CD4-positive, alpha-beta T cell treated with Interleukin-17A for 1 hour (primary cell): ENCODE measurements at places on chromosomes 7 and 10.

DNA sequence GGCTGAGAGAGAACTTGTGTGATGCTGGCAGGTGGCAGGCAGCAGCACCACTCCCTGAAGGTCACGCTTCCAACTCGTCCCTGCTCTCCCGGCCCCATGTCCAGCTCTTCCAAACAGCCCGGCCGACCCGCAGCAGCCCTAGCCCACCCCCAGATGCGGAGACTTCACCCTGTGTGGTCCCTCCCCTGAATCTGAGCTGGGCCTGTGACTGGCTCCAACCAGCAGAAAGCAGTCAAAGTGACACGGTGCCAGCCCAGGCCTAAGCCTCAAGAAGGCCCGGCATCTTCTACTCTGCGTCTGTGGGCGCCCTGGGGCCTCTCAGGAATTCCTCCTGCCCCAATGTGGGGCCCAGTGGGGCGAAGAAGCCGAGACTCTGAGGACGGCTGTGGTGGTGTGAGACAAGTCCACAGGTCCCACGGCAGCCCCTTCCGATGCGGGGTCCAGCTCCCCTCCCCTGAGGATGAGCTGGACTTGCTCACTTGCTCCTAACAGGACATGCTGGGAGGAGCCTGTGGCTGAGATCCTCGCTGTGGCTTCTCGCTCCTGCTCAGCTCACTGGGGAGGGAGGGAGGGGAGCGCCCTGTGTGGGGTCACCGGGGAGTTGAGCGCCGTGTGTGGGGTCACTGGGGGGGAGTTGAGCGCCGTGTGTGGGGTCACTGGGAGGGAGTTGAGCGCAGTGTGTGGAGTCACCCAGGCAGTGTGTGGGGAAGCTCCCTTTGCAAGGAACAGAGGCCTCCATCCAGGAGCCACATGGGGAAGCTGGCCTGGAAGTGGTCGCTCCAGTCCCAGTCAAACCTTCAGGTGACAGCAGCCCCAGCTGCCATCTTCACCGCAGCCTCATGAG lies 9.5 kb downstream of the STK32C start:
- no peak for DNase-seq

- DNase-seq, result no peak
Observed at GRCh38 chr10:123622381-123622780, 43.8 kb upstream of the GPR26 start.

DNA sequence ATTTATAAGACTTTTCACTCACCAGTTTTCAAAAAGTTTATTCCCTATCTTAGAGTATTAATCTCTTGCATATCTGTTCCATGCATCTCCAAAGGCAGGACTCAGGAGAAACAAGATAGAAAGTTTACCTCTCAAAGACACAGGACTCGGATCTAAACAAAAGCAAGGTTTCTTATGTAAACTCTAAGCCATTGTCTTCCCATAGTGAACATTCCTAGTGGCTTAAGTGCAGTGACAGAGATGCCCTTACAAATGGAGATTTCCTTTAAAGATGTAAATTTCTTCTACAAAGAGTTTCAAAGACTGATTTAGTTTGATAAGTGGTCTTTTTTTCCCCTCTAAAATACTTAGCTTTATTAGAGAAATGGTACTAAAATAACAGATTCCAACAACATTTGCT lies 209.8 kb downstream of the ACTR3B start:
- DNase-seq, result no peak

DNA sequence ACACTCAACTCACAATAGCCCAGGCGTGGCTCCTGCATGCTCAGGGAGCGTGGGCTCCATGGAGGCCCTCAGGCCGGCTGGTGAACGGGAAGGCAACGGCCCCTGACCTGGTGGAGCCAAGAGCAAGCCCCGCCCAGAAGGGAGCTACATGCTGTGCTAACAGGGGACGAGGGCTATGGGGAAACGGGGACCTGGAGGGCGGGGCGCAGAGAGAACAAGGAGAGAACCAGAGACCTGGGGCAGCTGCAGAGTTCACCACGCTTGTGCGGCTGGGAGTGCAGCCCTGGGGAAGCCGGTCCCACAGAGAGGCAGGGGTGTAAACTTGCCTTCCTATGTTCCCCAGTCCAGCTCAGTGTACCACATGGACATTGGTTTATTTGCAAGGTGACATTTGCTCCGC lies 69.2 kb upstream of the PPP2R2D start:
- no peak for DNase-seq

GRCh38 chr7:18901982-18902421 lies 215.4 kb downstream of the TWIST1 start:
- no peak for DNase-seq

DNA sequence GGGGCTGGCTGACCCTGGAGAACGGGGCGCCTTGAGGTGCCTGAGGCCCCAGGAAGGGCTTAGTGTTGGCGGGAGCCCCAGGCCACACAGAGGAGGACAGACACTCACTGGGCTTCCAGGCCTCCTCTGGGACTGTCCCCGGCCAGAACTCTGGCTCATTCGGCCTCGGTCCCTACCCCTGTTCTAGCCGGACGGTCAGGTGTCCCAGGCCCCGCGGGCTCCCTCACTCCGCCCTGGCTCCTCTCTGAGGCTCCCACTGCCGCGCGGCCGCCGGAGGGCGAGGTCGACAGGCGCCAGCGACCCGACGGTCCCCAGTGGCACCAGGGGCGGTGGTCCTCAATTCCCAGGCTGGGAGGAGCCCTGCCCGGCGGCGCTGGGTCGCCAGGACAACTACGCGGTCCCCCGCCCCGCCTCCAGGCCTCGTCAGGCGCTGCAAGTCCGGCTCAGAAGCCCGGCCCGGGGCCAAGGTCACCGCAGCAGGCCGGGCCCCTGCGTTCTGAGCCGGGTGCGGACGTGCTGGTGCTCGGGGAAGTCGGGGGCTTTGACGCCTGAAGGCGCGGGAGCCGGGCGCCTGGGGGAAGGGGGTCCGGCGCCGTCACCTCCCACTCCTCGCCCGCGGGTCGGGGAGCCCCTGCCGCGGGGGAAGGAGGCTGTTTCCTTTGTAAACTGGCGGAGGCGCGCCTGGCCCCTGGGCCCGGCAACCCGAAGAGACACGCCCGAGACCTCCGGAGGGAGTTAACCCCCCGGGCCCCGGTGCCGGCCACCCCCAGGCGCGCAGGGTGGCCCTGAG lies 1.1 kb upstream of the PWWP2B start:
- DNase-seq, result no peak

GRCh38 chr10:84114088-84114667 lies 25.1 kb upstream of the GHITM start:
- no peak for DNase-seq

- DNase-seq, result no peak
Observed at GRCh38 chr10:5151076-5151475, 33.9 kb downstream of the AKR1C8 start.

DNA sequence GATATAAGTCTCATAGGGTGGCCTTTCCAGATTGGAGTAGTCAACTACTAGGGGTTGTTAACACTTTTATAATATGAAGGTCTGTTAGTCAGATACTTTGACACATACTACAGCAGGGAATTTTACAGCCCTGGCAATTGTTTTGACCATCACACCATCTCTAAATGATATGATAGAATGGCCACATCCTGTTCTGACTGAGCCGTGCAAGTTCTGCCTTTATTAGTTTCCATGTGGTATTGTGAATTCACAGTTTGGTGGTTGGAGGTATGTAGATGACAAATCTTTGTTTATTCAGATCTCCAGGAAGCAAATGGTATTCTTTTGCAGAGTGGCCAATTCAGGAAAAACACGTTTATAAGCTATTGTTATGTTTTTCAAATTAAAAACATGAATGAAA lies 83.0 kb downstream of the NRG3 start:
- DNase-seq, result no peak

GRCh38 chr7:139124084-139124914 lies 14.8 kb upstream of the ZC3HAV1 start:
- DNase-seq, result no peak

DNA sequence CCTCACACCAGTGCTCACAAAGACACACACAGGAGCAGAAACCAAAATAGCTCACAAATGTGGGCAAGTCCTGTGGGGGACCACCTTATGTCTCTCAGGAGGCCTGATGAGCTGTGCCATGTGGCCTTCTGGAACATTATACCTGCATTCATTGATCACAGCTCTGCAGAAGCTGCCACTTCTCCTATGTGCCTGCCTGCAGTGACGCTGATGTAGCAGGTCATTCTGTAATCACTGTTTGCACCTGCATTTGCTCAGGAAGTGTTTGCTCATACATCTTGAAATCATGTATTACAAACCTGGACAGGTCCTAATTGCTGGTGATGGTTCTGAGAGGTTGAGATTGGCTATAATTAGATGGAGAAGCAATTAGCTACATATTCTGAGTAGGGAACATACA lies 310.2 kb downstream of the AUTS2 start:
- DNase-seq, result no peak

DNA sequence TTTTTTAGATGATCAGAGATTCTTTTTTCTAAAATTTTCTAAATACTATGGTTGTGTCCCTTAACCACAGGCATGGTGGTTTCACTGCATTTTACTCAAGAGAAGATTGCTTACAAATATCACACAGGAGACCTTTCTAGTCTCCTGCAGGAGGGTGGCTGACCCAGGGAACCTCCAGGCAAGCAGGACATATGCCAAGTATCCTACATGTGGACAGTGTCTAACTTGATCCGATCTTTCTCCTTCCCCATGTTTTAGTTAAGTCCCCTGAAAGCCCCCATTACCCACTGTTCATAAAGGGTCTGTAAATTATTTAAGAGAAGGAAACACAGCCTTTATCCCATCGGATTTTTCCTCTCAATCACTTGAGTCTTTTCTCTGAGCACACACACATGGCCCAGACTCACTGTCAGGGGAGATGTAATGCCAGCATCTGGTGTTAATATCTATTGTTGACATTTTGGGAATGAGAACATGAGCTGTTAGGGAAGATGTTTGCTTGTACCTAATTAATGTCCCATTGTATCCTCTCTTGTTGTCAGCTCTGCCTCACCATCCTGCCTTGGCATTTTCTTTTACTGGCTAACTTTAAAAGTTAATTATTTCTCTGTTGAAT lies 755.2 kb downstream of the AUTS2 start:
- DNase-seq, result no peak

GRCh38 chr10:108082596-108082995 lies 918.1 kb upstream of the SORCS1 start:
- DNase-seq, result no peak

DNA sequence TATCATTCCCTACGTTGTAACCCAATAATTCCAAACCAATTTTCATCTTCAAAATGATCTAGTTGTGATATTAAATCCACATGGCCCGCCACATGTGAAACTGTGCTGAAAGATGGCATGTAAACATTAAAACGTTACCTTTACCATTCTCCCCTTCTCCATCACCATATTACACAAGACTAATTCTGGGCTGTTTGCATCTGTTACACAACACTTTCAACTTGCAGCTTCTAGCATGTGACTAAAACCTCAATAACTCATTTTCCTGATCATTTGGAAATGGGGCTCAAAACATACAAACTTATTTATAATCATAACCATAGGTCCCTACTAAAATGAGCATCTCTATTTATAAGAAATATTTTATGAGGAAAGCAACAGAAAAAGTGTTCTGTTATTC lies 4.7 kb downstream of the MTERF1 start:
- no peak for DNase-seq
